ENCODE measurements at places on chromosomes 11 and 22.

DNA sequence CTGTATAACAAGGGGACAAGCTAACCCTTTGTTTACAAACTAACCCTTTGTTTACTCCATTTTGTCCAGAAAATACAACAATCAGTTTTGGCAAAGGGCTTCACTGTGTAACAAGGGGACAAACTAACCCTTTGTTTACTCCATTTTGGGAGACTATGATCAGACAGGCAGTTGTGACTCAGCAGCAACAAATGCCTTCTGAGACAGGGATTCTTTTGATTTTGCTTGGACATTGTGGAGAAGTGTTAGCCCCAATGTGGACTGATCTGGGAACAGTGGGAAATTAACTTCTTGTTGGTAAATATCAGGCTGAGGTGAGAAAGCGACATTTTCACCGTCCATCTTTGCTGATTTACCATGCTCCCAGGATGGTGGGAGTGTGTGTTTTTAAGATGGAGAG is 983 bp downstream of the EHF start:
- DNase-seq = no peak

GRCh38 chr11:41437006-41437490 is 22.4 kb downstream of the LRRC4C start:
- DNase-seq = no peak

DNA sequence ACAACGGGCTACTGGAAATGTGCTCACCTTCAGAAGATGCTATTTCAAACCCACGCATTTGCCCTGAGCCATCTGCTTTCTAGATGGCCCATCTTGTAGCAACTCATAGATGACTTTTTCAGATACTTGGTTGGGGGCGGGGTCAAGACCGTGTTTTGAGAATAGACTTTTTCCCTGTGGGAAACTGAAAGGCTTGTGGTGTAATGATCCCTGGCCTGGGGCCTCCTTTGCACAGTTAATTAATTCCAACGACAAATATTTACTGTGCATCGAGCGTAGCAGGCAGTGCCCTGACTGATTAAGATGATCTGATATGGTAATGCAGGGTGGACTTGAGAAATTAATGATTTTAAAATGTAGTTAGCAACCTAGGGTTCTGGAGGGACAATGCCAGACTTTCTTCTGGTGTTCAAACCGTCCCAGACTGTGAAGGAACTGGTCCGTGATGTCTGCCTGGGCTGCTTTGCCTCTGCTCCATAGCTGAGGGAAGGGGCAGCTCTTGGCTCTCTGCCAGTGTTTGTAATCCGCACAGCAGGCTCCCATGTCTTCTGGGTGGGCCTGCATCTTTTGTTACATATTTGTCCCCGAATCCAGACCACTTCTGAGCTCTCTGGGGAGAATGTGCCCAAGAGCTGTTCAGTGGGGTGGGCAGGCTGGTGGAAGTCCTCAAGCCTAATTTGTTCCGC is 84.8 kb downstream of the ADAMTS15 start:
- no peak for DNase-seq

DNA sequence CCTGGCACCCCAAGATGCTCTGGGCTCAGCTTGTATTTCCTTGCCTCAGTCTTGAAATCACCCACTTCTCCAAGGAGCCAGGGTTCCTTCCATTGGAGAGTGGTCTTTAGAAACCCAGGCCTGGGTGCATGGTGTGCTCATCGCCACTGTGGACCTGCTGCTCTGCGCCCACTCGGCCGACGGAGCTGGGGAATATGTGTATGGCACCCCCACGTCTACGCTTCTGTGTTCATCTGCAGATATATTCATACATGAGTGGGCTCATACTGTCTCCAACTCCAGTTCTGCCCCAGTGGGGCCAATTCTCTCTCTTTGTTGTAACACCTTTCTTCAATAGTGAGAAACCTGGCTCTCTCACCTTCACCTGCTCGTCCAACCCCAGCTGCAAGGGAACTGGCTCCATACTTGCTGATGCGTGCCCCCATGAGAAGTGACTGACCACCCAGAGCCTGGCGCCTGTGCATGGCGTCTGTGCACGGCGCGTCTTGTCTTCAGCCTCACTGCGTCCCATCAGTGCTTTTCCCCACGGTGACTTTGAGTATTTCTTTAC is 39.8 kb downstream of the KCNQ1 start:
- no peak for DNase-seq

- DNase-seq = peak; percentile 26
Observed at GRCh38 chr11:16226245-16226644, 130.1 kb downstream of the SOX6 start.

DNA sequence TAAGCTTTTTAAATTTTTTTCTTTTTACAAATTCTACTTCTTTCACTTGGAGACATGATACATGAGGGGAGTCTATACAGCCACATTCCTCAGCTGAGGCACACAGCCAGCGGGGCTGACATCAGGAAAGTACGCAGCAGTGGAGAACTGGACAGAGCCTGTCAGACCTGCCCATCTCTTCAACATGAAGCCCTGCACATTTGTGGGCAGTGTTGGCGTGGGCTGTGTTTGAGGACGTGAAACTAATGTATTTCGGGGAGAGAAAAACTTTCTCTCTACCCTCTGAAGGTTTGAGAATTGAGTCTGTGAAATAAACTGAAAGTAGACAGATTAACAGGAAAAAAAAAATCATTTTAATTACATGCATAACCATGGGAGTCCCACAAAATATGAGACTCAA is 84.8 kb upstream of the HTATIP2 start:
- DNase-seq = no peak

GRCh38 chr11:17803754-17804334 is 69.3 kb downstream of the KCNC1 start:
- no peak for DNase-seq

- DNase-seq = no peak
Observed at GRCh38 chr11:12073436-12073835, 37.0 kb upstream of the MICAL2 start.

DNA sequence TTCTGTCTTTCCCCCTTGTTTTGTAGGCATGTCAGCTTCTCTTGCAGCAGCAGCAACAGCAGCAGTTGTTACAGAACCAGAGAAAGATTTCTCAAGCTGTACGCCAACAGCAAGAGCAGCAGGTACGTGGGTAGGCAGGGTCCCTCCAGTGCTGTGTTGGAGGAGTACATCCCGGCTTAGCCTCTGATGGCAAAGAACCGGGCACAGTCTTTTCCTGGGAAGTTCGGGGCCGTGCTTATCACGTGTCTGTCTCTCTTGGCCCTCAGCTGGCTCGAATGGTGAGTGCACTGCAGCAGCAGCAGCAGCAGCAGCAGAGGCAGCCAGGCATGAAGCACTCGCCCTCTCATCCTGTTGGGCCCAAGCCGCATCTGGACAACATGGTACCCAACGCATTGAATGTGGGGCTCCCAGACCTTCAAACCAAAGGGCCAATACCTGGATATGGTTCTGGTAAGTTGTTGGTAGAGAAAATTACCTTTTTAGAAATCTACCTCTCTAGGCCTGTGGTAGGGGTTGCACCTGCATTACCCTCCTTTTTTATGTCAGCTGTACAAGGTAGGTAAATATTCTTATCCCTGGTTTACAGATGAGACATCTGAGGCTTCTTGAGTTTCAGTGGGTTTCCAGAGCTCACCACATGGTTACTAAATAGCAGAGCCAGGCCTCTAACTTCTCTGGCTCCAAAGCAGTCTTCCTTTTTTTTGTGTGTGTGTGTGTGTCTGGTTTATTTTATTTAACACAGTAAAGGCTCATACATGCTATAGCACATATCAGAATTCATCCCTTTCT is 45.2 kb upstream of the ADSL start:
- no peak for DNase-seq

- no peak for DNase-seq
Observed at GRCh38 chr11:81647374-81647773, 1086.3 kb downstream of the FAM181B start.

DNA sequence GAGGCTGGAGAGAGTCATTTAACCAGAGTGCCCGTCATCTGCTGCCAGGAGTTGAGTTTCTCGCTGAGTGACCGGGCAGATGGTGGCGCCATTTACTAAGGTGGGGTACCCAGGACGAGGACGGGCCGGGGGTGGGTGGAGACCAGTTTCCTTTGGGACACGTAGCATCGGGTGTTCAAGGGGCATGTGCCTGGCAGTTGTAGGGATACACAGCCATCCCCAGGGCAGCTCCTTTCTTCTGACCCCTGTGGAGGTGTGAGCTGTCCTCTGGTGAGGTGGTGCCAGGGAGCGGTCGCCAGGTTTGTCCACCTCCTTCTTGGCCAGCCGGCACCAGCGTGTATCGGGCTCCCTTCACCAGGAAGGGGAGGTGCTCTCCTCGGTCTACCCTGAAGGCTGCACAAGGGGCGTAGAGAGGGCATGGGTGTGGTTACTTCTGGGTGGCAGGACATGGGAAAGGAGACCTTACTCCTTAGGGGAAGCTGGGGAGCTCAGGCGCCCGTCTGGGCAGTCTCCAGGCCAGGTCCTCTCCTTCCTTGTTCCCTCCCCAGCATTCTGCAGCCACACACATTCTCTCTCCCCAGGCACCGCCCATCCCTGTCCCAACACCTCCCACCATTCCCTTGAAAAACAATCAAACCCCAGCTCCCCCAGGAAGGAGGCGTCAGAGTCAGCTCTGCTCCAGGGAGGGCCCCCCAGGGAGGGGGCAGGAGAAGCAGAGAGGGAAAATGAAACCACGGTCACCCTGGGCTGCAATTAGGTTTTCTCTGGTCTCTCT is 10.3 kb upstream of the MB start:
- peak; percentile 67 for DNase-seq

DNA sequence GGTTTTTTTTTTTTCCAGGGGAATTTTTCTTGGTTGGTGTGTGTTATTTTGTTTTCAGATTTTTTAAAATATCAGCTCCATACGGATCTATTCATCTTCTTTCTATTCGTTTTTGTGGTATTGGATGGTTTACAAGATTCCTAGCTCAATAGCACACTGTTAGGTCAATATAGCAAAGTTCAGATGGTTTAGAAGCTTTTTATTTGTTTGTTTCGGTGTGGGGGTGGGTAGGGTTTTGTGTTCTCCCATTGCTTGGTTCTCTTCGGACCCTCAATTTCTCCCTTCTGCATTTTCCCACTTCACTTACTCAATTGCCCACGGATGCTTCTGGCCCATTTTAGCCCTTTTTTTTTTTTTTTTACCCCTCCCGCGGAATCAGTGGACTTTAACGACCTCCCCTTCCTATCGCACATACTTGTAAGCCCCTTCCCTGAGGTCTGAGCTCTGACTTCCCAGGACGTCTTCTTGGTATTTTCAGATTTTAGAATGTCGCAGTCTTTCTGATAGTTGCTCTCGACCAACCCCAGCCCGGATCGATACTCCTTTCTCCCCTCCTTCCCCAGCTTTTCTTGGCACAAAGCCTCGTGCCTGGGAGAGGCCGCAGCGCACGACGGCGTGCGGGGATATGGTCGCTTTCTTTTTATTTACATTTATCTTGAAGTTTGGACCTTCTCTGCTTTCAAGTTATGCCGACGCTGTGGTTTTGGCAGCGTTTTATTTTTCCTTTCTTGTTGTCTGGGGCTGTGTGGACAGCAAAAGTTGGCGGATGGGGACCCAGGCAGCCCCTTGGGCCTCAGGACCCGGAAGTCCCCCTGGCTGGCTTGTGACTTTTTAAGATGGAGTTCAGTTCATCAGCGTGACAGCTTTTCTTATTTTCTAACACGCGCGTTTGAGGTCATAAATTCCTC is 4.4 kb upstream of the SPDYC start:
- no peak for DNase-seq

DNA sequence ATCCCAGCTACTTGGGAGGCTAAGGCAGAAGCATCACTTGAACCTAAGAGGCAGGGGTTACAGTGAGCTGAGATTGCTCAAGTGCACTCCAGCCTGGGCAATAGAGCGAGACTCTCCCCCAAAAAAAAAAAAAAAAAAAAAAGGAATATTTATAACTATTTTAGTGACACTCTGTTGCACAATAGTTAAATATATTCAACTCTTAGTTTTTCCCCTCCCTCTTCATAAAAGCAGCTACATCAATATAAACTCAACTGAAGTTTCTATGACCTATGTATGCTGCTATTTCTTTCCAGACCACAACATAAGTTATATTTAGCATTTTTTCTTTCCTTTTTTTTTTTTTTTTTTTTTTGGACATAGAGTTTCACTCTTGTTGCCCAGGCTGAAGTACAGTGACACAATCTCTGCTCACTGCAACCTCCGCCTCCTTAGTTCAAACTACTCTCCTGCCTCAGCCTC is 19.2 kb downstream of the CELF1 start:
- DNase-seq = no peak

DNA sequence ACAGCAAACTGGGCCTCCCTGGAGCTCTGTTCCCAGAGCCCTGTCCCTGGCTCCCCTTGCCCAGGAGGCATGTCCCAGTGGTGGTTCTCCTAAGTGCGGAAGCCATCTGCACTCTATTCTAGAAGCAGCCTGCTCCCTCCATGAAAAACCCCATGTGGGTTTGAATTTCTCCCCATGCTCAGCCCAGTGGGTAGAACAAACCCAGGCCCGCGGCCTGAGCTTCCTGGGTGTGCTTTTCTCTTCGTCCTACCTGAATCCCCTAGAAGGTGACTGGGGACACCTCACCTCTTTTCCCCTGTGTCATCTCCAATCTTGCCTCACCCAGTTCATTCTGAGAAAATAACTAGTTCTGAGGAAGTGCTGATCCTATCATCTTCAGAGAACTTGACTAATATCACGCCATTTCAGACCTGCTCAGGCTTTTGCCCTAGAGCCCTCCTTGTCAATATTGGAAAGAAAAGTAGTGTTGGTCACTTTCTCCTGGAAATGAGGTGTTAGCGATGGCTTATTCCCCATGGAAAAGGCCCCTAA is 15.9 kb downstream of the IL10RA start:
- no peak for DNase-seq

GRCh38 chr22:46511151-46512038 is 26.0 kb downstream of the CELSR1 start:
- no peak for DNase-seq

GRCh38 chr11:62141111-62142042 is 17.6 kb downstream of the INCENP start:
- DNase-seq = peak; percentile 4

GRCh38 chr22:28917747-28918549 is 34.6 kb downstream of the ZNRF3 start:
- no peak for DNase-seq

DNA sequence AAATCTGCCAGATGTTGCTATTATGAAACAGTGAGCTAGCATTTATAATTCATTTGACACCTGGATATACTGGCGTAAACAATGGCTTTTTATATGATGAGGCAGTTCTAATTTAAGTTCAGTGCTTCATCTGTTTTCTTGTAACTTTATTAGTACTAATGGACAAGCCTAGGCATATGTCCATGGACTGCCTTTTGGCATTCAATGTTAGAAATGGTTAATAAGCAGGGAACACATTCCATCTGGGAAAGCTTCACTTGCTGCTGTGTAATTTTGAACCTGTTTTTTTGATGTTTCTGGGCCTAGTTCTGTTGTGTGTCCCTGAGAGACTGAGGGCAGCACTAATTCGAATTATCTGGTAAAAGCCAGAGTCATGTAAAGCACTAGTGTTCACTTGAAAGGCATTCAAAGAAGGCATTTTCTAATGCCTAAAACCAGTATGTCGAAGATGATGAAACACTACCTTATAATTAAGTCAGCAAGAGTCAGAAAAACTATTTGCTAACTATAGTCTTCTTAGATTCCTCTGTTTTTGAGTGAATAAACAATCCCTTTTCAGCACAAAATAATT is 138.5 kb downstream of the SWAP70 start:
- no peak for DNase-seq

GRCh38 chr11:84264066-84264465 is 977.9 kb upstream of the CCDC90B start:
- DNase-seq = peak; percentile 19

GRCh38 chr11:131412061-131412460 is 41.6 kb downstream of the NTM start:
- DNase-seq = no peak
